ENCODE measurements at places on chromosomes 6 and 20.

GRCh38 chr20:1935696-1936366 is 40.6 kb downstream of the SIRPA start:
- peak; percentile 38 for DNase-seq

GRCh38 chr6:119384444-119384843 is 34.9 kb upstream of the MAN1A1 start:
- DNase-seq, result peak; percentile 50

DNA sequence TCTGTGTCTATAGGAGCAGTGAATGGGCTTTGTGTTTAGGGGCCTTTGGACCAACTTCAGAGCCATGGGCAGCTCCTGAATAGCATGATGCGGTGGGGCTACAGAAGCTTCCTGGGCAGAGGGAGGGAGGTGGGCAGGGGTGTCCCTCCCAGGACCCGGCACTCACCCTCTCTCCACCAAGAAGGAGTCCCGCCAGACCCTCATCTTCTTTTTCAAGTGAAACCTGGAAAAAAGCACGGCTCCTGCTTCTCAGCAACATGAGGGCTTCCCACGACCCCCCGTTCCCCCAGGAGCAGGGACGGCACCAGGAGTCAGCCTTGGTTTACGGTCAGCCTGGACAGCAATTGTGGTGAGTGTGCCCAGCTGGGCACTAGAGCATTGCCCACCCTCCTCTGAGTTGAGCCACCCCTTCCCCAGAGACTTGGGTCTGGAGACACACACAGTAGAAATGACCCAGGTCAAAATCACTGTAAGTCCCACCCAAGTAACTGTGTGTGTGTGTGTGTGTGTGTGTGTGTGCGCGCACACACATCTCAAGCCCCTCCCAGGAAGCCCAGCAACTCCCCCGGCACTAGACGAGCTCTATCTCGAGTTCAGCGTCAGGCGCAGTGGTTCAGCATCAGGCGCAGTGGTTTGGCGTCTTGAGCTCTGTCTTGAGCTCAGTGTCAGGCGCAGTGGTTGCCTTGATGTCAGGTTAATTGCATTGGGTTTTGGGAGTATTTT is 108.2 kb downstream of the SULF2 start:
- DNase-seq, result no peak

DNA sequence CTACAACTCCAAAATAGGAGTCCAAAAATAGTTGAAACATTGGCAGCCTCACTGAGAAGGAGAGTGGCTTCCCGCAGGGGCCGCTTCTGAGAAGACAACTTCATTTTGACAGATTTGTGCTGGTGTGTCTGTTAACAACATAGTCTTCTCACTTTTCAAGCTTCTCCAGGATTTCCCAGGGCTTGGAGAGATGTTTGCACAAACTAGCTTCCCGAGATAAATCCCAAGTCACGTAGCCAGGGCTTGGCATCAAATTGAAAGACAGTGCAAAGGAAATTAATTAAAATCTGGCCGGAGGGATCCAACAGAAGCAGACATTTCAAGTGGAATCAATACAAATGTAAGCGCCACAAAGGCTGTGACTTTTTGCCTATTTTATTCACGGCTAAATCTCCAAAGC is 630.2 kb downstream of the DHX35 start:
- DNase-seq, result no peak

- DNase-seq, result peak; percentile 65
Measured at GRCh38 chr6:159899994-159900745, 9.4 kb downstream of the MAS1 start.

GRCh38 chr20:50222309-50223038 is 31.8 kb downstream of the CEBPB start:
- no peak for DNase-seq

- peak; percentile 35 for DNase-seq
Measured at GRCh38 chr6:68572525-68572924, 62.6 kb upstream of the ADGRB3 start.

- no peak for DNase-seq
Measured at GRCh38 chr6:10048370-10049297, 366.2 kb downstream of the TFAP2A start.

- peak; percentile 85 for DNase-seq
Measured at GRCh38 chr6:4253604-4254231, 118.3 kb upstream of the ECI2 start.
